Smooth muscle cell of the umbilical artery (primary cell): ENCODE measurements at places on chromosomes 1 and 21. TPM values are rescaled to one million over a fixed set of nuclear protein-coding genes. Genes with fewer than 3 reads are reported as not detected.

ELF3 gene
- total RNA-seq: 2.3 and 8.0 TPM in 2 replicates

POU2F1 gene
- total RNA-seq: 4.4 and 4.8 TPM in 2 replicates

CHI3L2 gene
- total RNA-seq: 0.51 and 0.89 TPM in 2 replicates

ACTA1 gene
- total RNA-seq: 0.14 TPM in 1 of 2 replicates, not detected in the other

OR2T29 gene
- total RNA-seq: not detected in 2 replicates

CA14 gene
- total RNA-seq: not detected in 2 replicates

MARK1 gene
- total RNA-seq: 0.59 and 3.5 TPM in 2 replicates

SHC1 gene
- total RNA-seq: 249 and 465 TPM in 2 replicates

KCND3 gene
- total RNA-seq: 0.14 TPM in 1 of 2 replicates, not detected in the other

FAM151A gene
- not detected in 2 replicates for total RNA-seq

CD84 gene
- not detected in 2 replicates for total RNA-seq

HSPA6 gene
- total RNA-seq: 0.30 and 1.1 TPM in 2 replicates

DIO1 gene
- total RNA-seq: not detected in 2 replicates

C4BPA gene
- total RNA-seq: not detected in 2 replicates

SUSD4 gene
- under 0.01 and 0.09 TPM in 2 replicates for total RNA-seq
